ENCODE measurements at places on chromosomes 4 and X.

DNA sequence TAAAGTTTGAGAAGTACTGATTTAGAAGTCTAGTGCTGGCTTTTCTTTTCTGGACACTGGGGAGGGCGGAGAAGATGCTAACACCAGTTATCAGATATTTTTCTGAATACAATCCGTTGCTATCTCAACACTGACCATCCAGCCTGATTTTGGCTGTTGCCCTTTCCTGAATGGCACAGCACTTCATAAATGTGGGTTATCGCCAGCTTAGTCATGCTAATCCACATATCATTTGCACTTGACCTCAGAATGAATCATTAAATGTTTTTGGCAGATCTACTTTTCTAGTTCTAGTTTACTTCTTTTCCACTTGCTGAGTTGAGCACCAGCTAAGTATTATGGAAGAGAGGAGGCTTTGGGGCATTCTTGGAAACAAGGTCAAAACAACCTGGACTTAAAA, 60.8 kb upstream of the ESX1 start:
- DNase-seq, result no peak

- no peak for DNase-seq
Observed at GRCh38 chr4:3075652-3075981, 1.1 kb downstream of the HTT start.

DNA sequence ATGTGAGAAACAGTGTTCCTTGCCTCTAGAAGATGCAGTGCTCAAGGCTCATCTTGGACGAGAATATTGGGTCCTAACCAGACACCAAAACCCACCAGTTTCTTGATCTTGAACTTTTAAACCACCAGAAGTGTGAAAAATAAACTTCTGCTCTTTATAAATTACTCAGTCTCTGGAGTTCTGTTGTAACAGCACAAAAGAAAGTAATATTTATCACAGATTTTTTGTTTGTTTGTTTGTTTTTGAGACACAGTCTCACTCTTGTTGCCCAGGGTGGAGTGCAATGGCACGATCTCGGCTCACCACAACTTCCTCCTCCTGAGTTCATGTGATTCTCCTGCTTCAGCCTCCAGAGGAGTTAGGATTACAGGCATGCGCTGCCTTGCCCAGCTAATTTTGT, 371.1 kb upstream of the NDST4 start:
- no peak for DNase-seq

DNA sequence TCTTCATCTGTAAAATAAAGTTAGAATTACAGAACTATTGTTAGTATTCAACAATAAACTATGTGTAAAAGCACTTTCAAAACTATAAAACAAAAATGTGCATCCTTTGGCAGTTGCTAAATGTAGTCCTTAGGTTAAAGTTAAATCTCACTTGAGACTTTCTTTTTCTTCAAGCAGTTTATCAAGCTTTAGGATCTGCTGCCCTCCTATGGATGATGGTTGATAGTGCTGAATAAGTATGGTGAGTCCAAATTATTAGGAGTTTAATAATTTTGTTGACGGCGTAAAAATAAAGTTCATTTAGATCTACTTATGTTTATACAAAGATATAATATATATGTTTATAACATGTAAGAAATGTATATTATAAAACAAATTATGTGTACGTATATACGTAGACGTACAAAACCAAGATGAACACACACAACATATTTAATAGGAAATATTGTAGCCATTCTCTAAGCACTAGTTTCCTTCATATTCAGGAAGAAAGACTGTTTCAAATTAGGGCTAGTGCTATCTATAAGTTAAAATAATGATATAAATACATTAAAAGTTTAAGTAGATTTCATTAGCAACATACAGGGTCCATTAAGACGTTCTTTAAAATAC, 22.3 kb downstream of the UGT2A2 start:
- no peak for DNase-seq

DNA sequence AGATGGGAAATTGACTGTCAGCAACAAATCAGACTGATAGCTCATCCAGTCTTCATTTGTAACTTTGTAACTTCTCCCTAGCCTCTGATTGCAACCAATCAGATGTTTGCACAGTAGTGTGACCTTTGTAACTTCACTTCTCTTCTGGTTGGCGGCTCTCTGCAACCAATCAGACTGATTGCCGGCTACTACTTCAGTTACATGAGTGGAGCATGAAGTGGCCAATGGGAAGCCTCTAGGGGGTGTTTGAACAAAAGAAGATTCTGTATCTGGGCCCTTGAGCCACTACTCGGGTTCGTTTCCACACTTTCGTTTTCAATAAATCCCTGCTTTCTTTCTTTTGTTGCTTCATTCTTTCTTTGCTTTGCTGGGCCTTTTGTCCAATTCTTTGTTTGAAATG, 1285.8 kb downstream of the TECRL start:
- no peak for DNase-seq

- DNase-seq, result no peak
Observed at GRCh38 chr4:112739442-112739841, 102.5 kb downstream of the LARP7 start.

GRCh38 chrX:57135287-57135686, 1.9 kb downstream of the SPIN2A start:
- no peak for DNase-seq

DNA sequence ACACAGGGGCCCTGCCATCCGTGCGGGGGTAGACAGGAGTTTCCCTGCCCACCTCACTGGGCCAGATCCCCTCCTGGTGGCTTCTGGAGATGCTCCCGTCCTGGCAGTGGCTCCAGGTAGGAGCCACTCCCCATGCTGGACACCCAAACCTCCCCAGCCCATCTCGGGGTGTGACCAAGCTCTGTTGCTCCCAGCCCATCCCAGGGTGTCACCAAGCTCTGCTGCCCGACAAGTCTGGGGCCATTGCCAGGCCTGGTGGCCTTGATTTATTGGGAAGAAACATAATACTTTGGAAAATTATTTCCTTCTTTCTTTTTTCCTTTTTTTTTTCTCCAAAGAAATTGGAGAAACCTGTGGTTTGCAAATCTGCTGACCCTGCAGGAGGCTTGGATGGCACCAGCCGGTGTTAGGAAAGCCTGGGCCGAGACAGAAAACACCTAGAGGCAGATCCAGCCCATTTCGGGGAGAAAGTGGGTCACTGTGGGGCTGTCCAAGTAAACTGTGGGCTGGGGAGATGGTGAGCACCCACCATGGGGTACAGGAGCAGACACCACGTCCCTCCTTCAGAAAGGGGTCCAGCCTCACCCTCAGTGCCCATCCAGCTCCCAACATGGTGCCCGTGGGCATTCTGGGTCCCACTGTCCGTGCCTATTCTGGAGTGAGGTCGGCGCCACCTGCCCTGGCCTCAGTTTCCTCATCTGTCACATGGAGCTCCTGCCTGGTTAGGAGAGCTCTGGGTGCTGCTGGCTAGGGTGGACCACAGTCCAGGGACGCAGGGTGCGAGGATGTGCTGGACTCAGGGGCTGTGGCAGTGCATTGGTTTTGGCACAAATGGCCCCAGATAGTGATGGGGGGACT, 59.4 kb upstream of the ADRA2C start:
- DNase-seq, result no peak

- DNase-seq, result no peak
Observed at GRCh38 chrX:107597264-107597663, 31.0 kb upstream of the PRPS1 start.

DNA sequence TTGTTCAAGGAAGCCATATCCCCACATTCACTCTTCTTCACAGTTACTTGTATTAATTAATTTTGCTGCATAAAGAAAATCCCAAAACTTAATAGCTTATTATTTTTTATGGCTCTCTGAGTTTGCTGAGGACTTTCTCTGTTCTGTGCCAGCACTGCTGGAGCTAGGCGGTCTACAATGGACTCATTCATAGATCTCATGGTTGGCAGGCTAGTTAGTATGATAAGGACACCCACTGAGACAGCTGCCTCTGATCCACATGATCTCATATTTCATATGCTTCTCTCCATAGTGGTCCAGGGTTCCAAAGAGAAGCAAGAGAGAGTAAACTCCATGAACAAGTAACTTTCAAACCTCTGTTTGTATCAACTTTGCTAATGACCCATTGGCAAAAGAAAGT, 170.2 kb downstream of the ADGRA3 start:
- no peak for DNase-seq

GRCh38 chr4:186852073-186852420, 128.4 kb upstream of the FAT1 start:
- no peak for DNase-seq

DNA sequence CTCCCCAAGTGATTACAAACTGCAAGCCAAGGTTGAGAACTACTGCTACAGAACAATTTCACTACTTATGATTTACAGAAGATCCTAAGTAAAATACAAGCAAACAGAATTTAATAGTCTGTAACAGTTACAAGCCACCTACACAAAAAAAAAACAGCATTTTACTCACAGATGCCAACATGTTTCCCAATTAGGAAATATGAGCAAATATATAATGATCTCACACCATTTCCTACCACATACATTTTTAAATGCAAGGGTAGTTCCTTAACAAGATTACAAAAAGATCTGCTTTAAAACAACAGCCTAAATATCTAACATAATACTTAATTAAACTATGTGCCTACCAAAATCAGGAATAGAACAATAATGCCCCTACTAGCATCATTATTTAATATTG, 63.4 kb downstream of the EFHC2 start:
- no peak for DNase-seq

GRCh38 chr4:163317110-163317509, 15.3 kb downstream of the NPY1R start:
- DNase-seq, result no peak

DNA sequence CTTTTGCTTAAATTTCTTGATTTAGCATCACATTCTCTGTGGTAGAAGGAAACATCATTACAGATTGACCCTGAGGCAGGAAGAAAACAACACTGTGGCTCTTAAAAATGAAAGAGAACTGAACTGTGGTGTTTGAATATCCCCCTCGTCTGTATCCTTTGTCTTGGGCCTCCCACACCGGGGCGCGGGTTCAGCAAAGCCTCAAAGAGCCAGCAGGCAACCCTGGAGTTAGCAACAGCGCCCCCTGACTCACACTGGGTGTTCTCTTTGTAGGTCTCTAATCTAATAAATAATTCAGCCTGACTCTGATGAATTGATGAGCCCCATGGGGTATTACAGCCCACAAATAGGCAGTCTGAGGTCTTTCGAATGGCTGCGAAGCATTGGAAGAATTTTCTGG, 46.1 kb upstream of the CTSO start:
- no peak for DNase-seq

DNA sequence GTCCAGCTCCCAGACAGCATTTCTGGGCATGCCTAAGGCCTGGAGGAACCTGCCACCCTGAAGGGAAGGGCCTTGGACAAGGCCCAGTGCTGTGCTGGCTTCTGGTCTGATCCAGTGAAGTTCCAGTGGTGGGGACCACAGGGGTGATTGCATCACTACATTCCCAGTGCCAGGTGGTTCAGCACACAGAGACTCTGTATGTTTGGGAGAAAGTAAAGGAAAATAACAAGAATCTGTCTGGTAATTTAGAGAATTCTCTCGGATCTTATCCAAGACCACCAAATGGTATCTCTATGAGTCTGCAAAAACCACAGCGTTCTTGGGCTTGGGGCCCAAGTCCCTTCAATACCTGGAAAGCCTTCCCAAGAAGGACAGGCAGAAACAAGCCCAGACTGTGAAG, 131.8 kb upstream of the MAD2L1 start:
- DNase-seq, result no peak

DNA sequence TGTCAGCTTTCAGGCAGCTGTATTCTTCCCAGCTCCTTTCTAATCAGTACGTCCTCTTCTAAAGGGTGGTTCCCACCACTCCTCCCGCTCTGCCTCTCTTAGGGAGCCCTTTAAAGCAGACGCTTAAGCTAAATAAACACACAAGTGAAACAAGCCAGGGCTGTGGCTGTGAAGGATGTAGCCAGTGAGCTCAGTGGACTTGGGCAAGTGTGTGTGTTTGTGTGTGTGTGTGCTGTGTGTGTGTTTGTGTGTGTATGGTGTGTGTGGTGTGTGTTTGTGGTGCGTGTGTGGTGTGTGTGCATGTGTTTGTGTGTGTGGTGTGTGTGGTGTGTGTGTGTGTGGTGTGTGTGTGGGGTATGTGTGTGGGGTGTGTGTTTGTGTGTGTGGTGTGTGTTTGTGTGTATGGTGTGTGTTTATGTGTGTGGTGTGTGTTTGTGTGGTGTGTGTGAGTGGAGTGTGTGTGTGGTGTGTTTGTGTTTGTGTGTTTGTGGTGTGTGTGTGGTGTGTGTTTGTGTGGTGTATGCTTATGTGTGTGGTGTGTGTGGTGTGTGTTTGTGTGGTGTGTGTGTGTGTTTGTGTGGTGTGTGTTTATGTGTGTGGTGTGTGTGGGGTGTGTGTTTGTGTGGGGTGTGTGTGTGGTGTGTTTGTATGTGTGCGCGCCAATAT, 283.3 kb downstream of the PTTG2 start:
- DNase-seq, result no peak

- DNase-seq, result no peak
Observed at GRCh38 chr4:16035843-16036242, 48.0 kb downstream of the PROM1 start.

- DNase-seq, result no peak
Observed at GRCh38 chr4:100593935-100594334, 76.1 kb upstream of the EMCN start.

DNA sequence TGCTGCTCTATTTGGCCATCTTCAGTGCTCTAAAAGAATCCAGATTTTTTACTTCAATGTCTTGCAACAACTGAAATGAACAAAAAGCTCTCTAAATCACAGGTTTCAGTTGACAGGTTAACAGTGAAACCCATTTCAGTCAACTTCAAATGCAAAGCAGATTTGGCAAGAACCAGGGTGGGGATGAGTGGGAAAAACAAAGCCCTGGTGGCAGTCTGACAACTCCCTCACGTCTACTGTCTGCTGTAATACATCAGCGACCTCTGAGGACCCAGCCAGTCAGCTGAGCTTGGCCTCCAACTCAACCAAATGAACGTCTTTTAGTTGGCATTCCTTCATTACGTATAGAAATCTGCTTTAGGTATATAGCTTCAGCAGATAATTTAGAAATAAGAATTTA, 95.8 kb downstream of the COL25A1 start:
- DNase-seq, result no peak

GRCh38 chrX:12319003-12319519, 180.8 kb downstream of the FRMPD4 start:
- no peak for DNase-seq

- no peak for DNase-seq
Observed at GRCh38 chr4:14716691-14717090, 285.6 kb upstream of the CPEB2 start.

GRCh38 chrX:38052096-38052495, 45.7 kb downstream of the SYTL5 start:
- DNase-seq, result no peak

DNA sequence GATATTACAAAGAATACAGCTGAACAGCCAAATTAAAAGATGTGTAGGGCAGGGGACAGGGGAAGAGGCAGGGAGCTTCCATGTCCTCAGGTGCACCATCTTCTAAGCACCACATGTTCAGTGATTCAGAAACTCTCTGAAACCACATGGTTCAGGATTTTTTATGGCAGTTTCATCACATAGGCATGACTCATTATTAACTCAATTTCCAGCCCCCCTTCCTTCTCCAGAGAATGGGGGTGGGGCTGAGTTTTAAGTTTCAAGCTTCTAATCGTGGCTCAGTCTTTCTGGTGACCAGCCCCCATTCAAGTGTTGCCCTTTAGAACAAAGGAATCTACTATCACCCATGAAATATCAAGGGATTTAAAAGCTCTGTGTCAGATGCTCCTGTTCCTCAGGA, 317.8 kb upstream of the GALNT7 start:
- DNase-seq, result no peak

- DNase-seq, result no peak
Observed at GRCh38 chrX:11438767-11439166, 145.6 kb downstream of the AMELX start.

- DNase-seq, result no peak
Observed at GRCh38 chr4:94897023-94897422, 139.3 kb downstream of the BMPR1B start.

All from stimulated activated naive CD8-positive, alpha-beta T cell treated with anti-CD3 and anti-CD28 coated beads, Interleukin-15, Interleukin-2, amounts not matched to agents 100 U/mL and 50 U/mL, for 24 hours (primary cell).